ENCODE measurements at places on chromosomes 3 and 15.

GRCh38 chr3:141227752-141228151 lies 3.9 kb upstream of the PXYLP1 start:
- no peak for DNase-seq

DNA sequence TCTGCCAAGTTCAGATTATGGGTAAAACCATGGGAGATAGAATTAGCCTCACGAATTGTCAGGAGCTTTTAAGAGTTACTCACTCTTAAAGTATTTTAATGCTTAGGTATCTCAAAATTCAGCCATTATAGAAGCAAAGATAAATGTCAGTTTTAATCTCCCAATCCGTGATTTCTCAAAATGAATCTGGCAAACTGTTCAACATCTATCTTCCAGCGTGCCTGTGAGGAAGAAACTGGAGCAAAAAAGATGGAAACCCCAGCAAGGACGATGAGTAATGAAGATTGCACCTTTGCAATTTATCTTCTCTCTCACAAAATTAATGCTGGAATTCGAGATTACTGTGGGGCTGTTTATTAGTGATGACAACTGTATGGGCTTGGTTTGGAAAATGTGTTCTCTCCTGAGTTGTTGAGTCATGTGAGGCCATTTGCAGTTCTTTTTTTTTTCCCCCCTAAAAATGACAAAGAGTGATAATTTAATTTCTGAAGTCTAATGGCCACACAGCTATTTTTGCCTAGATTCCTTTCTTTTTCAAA lies 70.5 kb downstream of the PYDC2 start:
- no peak for DNase-seq

GRCh38 chr3:182392182-182392937 lies 400.9 kb upstream of the ATP11B start:
- no peak for DNase-seq

DNA sequence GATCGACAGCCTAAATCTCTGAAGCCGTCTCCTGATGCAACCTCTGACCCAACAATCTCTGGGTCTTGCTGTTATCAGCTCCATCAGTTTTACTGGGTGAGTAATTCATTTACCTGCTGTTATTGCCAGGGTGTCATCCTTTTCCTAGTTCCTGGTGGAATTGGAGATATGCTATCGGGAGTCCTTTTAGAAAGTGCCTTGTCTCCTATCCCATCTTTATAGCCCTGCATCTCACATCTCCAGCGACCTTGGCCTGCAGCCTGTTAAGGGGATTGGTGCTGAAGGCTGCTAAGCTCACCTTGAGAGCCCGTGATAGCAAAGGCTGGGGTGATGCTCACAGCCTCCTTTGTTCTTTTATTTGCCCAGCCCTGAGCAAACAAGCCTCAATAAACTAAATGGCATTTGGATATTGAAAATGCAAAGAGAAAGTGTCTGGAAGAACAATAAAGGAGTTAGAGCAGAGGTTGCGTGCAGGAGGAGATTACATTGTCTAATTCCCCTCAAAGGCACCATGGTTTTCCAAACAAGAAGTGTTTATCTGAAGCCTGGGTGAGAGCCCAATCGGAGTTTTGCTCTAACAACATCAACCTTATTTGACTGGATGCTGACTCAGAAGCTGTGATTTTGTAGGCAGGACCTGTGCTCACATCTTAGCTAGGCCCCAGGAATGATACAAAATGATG lies 101.8 kb downstream of the RPLP1 start:
- DNase-seq = no peak

- DNase-seq = no peak
Measured at GRCh38 chr15:90375071-90375470, 13.0 kb upstream of the IQGAP1 start.

DNA sequence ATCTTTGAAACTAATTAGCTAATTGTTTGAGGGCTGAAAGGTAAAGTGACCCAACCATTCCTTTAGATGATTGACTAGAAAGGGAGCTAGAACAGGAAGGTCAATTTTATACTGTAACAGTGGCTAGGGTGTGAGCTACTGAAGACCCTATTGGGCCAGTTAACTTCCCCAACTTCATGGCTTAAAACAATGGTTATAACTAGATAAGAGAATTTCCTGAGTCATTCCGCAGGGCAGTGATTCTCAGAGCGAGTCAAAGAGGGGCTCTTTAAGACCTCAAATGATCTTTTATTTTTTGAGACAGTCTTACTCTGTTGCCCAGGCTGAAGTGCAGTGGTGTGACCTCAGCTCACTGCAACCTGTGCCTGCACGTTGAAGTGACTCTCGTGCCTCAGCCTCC lies 33.7 kb upstream of the TTBK2 start:
- DNase-seq = no peak

DNA sequence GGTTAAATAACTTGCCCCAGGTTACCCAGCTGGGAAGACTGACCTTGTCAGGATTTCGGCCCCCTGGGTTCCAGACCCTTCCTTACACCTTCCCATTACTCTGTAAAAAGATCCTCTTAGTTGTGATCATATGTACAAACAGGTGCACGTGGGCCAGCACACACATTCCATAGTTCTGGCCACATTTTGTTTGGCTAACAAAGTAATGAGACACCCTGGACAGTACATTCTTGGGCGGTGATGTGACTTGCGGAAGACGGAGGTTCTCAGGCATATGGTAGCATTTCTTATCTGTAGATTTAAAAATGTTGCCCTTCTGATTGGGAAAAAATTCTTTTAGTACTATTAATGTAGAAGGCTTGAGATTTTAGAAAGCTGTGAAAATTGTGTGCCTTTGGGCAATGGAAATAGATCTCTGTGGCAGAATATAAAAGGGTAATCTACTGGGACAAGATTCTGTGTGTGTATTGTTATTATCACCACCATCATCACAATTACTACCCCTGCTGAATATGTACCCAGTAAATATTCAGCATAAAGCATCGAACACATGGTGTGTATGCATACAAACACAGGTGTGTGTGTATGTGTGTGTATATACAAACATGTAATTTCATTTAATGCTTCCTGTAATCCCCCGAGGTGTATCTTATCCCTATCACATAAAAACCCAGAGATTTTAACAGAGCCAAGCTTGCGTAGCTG lies 205.4 kb upstream of the UBE2E1 start:
- DNase-seq = no peak

DNA sequence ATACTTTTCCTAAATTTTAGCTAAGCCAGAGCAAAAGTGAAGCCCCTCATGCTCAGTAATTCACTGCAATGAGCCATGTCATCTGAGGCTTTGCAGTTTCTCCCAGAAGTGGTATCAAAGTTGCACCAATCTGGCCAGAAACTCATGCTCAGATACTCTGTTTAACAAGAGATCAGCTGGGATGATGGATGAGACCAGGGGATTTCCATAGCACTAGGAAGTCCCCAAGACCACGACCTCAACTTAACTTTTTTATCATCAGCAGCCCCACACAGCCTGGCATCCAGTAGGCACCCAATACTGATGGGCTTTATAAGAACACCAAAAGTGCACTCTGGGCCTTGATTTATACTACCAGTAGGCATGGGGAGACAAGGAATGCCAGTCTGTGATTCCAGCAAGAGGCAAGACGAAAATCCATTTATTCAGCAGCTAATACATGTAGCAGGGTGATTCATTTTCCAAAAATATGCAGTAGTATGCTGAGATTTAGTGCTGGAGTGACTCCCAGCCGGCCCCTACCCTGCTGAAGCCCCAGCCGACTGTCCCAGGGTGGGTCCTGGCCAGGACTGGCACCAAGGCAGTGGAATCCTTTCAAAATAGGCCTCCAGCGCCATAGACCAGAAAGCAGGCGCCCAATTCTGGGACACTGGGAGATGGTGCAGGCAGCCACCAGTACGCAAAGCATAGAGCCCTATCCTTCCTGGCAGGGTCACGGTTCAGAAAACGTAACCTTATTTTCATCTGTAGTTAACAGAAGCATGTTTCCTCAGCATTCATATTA lies 612 bp upstream of the LDHAL6B start:
- no peak for DNase-seq

GRCh38 chr3:141255846-141256261 lies 24.2 kb downstream of the PXYLP1 start:
- DNase-seq = no peak

DNA sequence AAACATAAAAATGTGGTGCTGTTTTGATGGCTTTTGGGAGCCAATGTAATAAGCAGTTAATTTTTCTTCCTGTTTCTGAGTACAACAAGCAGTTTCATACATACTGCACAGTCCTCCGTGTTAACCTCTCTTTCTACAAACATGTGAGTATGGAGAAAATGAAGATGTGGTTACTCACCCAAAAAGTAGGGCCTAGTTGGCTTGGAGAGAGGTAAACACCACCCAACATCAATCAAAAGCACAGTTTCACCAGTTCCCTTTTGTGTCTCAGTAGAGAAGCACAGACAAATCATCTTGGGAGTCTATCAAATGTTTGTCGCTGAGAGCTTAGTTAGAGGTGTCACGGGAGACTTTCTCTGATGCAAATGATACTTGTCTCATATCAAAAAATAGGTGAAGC lies 320.2 kb downstream of the UNC13C start:
- DNase-seq = no peak

DNA sequence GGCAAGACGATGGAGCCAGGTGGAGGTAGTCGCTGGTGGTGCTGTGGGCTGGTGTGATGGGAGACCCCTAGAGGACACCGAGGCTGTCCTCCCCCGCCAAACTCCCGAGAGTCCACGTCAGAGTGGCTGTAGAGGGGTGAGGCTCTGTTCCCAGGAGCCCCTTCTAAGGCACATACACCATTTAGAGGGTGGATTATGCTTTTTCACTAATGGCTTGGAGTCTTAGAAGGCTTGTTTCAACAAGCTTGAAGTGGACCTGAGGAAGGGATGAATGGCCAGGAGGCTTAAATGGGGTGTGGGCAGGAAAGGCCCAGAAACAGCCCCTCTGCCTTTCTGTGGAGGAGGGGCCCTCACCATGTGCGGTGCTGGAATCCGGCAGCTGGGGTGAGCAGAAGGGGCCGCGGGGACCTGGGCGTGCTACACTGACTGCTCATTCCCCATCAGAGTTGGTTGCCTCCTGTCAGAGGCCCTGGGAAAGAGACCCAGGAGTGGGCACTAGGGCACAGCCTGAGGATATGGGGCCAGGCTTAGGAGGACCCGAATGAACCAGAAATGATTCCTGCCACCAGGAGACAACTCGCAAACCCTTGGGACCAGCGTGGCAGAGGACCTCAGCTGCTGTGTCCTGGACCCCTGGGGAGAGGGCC lies 66.2 kb downstream of the FEM1B start:
- DNase-seq = no peak

- no peak for DNase-seq
Measured at GRCh38 chr3:25313286-25313685, 114.8 kb upstream of the RARB start.

- DNase-seq = peak; percentile 13
Measured at GRCh38 chr15:56732135-56732885, 999 bp downstream of the ZNF280D start.

DNA sequence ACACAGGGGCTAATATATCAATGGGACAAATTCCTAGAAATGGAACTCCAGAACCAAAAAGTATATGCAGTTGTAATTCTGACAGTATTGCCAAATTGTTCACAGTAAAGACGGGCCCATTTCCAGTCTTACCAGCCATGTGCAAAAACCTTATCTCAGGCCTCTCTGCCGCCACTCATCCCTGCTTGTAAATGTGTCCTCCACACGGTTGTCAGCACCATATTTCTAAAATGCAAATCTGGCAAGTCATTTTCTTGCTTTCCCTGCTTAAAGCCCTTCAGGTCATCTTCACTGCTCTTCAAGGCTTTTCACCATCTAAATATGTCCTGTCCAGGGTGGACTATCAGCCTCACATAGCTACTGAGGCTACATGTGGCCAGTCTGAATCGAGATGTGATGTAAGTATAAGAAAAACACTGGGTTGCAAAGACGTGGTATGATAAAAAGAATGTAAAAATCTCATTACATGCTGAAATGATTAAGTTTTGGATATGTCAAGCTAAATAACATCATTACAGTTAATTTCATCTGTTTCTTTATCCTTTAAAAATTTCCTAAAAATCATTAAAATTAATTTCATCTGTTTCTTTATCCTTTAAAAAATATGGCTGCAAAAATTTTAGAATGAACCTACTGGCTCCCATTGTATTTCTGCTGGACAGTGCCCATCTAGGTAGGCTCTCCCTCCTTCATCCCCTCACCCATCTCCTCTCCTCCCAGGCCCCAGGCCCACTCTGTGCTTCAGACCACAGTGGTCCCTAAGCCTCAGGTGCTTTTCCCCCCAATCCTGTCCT lies 980 bp downstream of the PARP9 start:
- DNase-seq = no peak

GRCh38 chr15:65423150-65423975 lies 616 bp upstream of the IGDCC4 start:
- no peak for DNase-seq

DNA sequence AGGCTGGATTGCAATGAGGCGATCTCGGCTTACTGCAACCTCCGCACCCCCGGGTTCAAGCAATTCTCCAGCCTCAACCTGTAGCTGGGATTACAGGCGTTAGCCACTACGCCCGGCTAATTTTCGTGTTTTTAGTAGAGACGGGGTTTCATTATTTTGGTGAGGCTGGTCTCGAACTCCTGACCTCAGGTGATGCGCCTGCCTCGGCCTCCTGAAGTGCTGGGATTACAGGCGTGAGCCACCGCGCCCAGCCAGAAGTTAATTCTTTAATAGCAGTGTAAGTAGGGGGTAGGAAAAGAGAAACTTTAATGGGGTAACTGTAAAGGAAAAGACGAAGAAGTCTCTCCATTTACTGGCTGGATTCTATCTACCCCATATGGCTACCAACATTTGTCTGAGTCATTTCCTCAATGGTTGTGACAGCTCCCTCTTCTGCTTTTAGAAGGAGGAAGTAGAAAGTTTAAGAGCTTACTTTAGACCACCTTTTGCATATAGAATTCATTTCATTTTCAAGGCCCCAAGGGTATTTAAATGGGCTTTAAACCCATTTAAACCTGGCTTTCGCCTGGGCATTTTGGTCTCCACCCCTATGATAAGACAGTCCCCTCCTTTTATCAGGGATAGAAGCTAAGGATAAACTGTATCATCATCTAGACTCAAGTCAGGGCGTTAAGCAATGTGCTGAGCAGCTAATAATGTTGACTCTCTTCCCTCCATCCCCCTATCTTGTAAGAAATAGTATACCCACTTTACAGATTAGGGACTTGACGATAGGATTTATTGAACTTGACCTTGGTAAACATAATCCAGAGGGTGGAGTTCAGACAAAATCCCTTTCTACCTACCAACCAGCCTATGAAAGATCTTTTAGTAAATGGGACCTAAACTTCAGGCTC lies 1.1 kb upstream of the CDV3 start:
- no peak for DNase-seq

DNA sequence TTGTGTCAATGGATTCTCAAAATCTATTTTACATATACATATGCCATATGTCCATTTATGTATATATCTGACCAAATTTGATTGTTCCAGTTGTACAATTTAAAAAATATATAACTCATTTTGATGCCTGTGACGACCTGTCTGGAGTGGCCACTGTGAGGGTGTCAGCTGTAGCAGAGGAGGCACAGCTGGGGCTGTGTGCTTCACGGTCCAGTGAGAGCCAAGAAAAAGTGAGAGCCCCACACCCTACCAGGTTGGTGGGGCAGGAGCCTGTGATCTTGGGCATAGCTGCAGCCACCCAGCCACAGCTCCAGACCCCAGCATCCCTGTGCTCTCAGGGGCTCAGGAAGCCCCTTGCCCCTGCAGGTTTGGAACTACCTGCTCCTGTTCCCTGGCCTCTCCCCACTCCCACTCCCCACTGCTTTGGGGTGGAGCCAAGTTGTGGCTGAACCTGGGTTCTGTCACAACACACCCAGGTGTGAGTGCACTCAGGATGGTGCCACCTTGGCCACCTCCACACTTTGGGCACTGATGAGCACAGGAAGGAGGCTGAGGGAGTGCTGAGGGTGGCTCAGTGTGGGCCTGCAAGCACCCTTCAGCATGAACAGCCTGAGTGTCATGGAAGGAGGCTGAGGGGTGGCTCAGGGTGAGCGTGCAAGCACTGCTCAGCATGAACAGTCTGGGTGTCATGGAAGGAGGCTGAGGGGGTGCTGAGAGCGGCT lies 161.1 kb upstream of the ROBO1 start:
- DNase-seq = no peak
